IMR-90 (cell line): ENCODE measurements at places on chromosomes 11 and 22.

DNA sequence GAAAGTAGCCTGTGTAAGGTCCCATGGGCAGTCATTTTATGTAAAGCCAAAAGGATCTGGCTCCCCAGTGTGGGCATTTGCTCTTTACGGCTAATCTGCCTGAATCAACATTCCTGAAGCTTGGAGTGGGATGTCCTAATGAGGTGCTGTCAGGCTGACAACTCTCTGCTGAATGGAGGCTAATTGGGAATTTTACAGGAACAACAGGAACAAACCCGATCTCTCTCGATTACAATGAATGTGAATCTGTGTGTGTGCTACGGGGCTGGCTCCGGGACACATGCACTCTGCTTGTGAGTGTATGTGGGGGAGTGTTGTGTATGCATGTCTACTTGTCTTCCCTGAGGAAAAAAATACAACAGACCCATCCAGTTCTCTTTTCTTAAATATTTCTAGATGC lies 415.2 kb downstream of the TENM4 start:
- 0 out of 2 replicates have a peak, but pooled peaks cover 1% of the 10 kb centered on the region for H3K4me1 ChIP-seq
- no peak overlapping the region for H3K4me3 ChIP-seq
- H3K36me3 ChIP-seq = no peaks in the 10 kb centered on the region
- no peak for DNase-seq
- H3K27ac ChIP-seq = no peak overlapping the region
- H3K27me3 ChIP-seq = peaks cover 5% of the 10 kb centered on the region; the same call in 1 of the 2 replicates

DNA sequence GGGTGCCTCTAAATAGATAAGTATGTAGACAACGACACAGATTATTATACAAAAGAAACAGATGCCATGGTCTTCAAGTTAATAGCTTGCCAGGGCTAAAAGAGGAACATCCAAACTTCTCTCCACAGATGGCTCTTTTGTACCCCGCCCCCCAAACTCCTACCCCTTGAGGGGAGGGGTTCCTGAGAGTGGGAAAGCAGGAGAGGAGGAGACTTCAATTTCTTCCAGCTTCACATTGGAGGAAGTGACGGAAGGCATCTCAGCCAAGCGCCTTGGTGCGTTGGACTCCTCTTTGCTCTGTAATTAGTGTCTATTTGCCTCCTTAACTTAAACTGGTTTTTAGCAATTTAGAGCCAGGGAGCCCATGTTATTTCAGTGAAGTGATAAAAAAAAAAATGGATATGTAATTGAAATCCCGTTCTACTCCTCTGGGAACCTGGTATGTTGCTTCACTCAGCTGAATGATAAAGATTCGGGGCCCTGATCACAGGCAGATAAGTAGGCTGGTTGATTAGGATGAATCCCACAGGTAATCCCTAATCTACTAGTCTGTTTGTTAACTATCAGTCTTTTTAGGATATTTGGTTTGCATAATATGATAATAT lies 580.9 kb upstream of the CADM1 start:
- no peaks in the 10 kb centered on the region for H3K36me3 ChIP-seq
- no peak for DNase-seq
- no peak overlapping the region for H3K27ac ChIP-seq
- no peaks in the 10 kb centered on the region for H3K27me3 ChIP-seq
- H3K4me3 ChIP-seq = no peak overlapping the region
- no peaks in the 10 kb centered on the region for H3K4me1 ChIP-seq

DNA sequence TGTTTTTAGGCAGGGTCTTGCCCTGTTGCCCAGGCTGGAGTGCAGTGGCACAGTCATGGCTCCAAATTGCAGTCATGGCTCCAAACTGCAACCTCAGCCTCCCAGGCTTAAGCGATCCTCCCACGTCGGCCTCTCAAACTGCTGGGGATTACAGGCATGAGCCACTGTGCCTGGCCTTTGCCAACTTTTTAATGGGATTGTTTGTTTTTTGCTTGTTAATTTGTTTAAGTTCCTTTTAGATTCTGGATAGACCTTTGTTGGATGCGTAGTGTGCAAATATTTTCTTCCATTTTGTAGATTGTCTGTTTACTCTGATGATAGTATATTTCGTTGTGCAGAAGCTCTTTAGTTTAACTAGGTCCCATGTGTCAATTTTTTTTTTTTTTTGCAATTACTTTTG lies 10.0 kb upstream of the SCGB1D1 start:
- DNase-seq = no peak
- no peak overlapping the region for H3K27ac ChIP-seq
- peaks cover 5% of the 10 kb centered on the region for H3K27me3 ChIP-seq
- no peaks in the 10 kb centered on the region for H3K36me3 ChIP-seq
- H3K4me1 ChIP-seq = no peaks in the 10 kb centered on the region

DNA sequence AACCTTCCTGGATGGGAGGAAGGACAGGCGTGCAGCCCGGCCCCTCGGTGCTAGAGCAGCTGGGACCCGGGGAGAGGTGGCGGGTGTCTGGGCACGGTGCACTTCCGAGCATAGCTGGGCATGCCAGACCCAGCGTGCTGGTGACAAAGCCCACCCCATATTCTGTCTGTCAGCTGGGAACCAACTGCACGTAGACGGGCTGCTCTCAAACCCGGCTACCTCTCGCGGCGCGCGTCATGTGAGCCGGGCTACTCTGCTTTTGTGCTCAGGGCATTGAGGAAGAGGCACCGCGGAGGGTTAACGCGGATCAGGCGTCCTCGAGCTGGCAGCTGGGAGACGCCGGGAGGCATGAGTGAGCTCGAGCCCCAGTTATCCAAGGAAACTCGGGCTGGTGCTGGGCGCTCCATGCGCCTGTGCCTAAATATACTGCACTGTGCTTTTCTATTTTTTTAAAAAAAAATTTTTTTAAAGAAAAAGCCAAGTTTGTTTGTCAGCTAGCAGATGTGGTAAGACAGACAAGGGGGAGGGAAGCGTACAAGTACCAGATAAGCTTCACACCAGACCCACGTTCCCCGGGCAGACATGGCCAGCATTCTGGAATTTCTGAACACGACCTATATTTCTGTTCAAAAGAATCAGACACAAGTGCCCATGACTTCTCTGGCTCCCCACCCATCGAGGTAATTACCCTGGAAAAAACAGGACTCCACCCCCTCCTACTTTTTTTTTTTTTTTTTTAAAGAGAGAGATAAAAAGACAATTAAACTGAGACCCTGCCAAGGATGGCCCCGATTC lies 425.6 kb downstream of the SHANK2 start:
- no peak for DNase-seq
- no peak overlapping the region for H3K27ac ChIP-seq

DNA sequence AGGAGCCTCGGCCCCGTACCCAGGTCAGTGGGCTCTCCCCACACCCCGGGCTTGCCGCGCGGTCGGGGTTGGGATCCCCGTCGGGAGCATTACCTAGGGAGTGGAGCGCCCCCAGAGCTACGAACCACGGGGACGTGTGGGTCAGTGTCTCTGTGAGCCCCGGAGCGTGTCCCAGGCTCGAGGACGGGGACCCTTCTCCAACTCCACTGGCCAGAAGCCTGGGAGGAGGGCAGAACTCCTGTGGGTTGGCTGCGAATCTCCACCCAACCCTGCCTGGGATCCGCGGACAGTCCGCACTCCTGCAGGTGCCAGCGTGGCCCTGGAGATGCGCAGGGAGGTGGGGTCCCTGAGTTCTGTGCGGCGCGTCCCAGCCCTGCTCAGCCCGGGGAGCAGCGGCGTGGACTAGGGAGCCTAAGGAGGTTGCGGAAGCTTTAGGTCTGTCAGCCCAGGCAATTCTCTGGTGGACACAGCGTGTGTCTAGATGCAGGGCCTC lies 346 bp downstream of the PPFIBP2 start:
- peaks cover 27% of the 10 kb centered on the region for H3K27me3 ChIP-seq
- no peak for DNase-seq
- H3K4me3 ChIP-seq = peak overlapping the region; percentile 58

DNA sequence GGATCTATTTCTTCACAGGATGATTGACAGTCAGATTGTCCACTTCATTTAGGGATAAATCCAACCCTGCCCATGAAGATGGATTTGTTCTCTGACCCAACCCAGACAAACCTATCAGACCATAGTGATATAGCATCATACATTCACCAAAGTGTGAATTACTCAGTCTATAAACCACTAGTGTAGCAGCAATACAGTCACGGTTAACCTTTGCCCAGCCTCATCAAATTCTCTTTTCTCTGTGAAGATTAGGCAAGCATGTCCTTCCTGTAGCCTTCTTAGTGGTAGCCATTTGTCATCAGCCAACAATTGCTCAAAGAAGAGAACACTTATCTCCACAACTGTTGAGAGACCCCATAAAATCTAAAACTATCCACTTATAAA lies 14.4 kb upstream of the BIRC2 start:
- no peak for DNase-seq
- H3K27ac ChIP-seq = no peak overlapping the region
- peaks cover 4% of the 10 kb centered on the region for H3K4me1 ChIP-seq
- H3K27me3 ChIP-seq = no peaks in the 10 kb centered on the region
- H3K4me3 ChIP-seq = no peak overlapping the region
- no peaks in the 10 kb centered on the region for H3K36me3 ChIP-seq

DNA sequence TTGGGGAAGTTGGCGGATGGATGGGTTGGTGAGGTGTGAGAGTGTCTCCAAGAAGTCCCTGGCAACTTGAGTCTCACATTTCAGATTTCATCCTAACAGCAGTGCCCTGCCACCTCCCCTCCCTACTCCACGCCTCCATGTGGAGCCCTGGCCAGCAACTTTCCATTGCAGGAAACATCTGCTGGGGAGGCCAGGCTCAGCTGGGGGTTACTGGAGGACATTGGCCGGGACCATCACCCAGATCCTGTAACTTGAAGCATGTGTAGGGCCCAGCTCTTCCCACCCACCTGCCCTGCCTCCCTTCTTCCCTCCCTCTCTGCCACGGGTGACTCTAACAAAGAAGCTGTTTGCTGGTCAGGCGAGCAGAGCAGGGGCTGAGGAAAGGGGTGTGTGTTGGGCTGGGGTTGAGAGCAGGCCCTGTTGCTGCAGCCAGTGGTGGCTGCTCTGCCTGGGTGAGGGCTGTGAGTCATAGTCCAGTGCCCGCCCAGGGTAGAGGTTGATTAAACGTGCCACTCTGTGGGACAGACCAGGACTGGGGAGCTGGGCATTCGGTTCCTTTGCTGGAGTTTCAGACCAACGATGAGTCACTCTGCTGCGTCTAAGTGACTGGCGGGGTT lies 64.0 kb downstream of the SCN3B start:
- peaks cover 7% of the 10 kb centered on the region for H3K4me1 ChIP-seq
- H3K27ac ChIP-seq = peak overlapping the region; percentile 8; the same call in 1 of the 2 replicates
- H3K27me3 ChIP-seq = no peaks in the 10 kb centered on the region
- H3K36me3 ChIP-seq = no peaks in the 10 kb centered on the region

- peaks cover 51% of the 10 kb centered on the region for H3K4me1 ChIP-seq
- no peaks in the 10 kb centered on the region for H3K27me3 ChIP-seq
- H3K27ac ChIP-seq = no peak overlapping the region
- H3K36me3 ChIP-seq = no peaks in the 10 kb centered on the region
- H3K4me3 ChIP-seq = no peak overlapping the region
These were observed 64.7 kb upstream of the AMPD3 start for GRCh38 chr11:10390375-10390774.

DNA sequence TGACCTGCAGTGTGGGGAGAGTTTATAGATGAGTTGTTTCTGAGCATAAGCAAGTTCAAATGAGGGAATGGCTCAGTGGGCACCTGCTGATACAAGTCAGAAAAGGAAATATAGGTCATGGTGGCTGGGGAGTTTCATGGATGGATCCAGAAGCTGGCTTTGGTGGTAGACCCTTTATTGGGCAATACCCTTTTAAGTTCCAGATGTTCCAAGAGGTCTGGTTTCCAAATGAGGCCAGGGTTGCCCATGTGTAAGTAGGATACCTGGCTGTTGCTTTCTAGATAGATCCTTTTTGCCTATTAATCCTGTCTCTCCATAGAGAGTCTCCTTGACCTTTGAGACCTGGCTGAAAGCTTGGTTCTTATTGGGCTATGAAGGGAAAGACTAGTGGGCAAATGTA lies 2.2 kb downstream of the STIM1 start:
- no peak overlapping the region for H3K27ac ChIP-seq
- H3K4me3 ChIP-seq = no peak overlapping the region
- H3K27me3 ChIP-seq = no peaks in the 10 kb centered on the region

DNA sequence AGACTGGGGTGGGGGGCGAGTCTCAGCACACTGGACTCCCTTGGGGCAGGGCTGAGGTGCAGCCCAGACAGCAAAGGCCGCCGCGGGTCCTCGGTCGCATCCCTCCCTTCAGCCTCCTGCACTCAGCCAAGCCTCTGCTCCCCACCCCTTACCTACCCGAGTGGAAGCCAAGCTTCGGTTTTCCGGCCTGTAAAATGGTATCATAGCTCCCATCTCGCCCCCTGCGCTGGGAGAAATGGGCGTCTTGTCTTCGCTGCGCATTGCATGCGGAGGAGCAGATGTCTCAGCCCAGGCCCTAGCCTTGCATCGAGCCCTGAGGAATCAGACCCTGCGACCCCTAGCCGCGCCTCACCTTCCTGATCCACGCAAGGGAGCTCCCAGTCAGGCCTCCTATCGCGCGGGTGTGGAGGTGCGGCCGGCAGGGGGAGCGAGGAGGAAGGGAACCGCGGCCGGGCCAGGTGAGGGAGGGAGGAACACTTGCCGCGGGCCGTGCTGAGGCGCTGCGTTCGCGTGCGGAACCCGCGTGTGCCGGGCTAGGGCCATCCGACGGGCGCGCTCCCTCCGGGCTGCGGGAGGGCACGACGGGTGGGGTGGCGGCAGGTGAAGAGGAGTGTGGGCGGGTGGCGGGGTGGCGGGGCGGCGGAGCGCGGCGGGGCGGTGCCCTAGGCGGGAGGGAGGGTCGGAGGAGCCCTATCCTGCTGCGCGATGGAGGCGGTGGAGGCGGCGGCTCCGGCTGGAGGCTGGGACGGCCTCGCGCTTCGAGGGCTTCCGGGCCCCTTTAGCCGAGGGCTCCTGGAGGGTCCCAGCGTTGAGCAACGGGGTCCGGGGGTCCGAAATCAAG lies 4.1 kb upstream of the TBX1 start:
- H3K4me1 ChIP-seq = peaks cover 6% of the 10 kb centered on the region; the same call in 1 of the 2 replicates
- H3K27me3 ChIP-seq = peaks cover 89% of the 10 kb centered on the region
- no peaks in the 10 kb centered on the region for H3K36me3 ChIP-seq
- no peak overlapping the region for H3K27ac ChIP-seq
- no peak for DNase-seq
- H3K4me3 ChIP-seq = no peak overlapping the region

DNA sequence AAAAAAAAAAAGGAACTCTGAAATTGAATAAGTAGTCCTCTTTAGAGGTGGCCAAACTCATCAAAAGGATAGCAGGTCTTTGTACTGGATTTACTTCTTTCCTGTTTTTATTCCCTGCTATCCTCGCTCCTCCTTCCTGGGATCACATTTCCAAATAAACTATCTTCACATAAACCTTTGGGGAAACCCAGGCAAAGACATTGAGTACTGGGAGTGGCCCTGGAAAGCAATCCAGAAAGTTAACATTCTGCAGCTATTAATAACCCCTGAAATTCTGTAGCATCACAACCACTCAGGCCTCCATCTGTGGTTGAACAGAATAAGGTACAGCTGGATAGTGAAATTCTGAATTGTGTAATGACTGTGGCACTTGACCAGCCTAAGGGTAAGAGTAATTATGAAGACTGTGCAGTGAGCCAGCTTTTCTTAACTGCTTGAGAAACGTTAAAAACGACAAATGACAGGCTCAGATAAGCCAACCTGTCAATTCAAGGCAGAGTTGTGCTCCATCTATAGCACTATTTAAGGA lies 58.8 kb downstream of the ISX start:
- H3K4me1 ChIP-seq = no peaks in the 10 kb centered on the region
- H3K4me3 ChIP-seq = no peak overlapping the region
- DNase-seq = no peak

- H3K4me3 ChIP-seq = no peak overlapping the region
- no peak for DNase-seq
- no peaks in the 10 kb centered on the region for H3K27me3 ChIP-seq
- 0 out of 2 replicates have a peak, but pooled peaks cover 4% of the 10 kb centered on the region for H3K36me3 ChIP-seq
- 0 out of 2 replicates have a peak, but pooled peaks cover 1% of the 10 kb centered on the region for H3K4me1 ChIP-seq
- H3K27ac ChIP-seq = no peak overlapping the region
These were observed 6.6 kb upstream of the AMBRA1 start for GRCh38 chr11:46600194-46600960.
